ENCODE measurements at places on chromosomes 1 and 21. TPM values are rescaled to one million over a fixed set of nuclear protein-coding genes. Genes with fewer than 3 reads are reported as not detected.

The LIN28A gene
- total RNA-seq = 26.2 TPM

The MNDA gene
- total RNA-seq = not detected

DNA sequence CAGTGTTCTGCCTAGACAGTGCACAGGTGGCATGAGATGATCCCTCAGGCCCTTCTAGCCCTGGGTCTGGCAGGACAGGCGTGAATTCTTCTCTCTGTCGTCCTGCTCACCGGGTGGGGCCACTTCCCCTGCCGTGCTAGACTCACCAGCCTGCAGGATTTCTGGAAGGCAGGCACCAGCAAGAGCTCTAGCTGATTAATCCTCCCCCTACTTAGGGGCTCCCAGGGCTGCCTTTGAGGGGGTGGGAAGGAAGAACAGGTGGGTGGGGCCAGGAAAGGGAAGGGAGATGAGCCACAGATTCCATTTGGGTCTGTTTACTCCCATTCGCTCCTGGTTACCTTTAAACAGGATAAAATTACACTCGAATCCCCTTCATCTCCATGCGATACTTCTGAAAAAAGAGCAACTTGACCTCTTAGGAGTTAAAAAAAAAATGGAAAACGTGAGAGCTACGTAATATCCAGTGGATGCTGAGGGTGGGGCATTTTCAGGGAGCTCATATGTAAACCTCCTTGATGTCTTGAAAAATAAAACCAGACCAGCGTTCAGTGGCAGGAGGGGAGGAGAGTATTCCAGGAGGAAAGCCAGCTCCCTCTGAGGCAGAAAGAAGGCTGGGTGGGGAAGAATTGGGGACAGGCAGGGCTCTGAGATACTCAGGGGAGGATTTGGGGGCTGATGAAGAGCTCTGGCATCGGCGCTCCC lies 665.5 kb downstream of the PTPRU start:
- no peak for DNase-seq

The UBL4B gene
- total RNA-seq = not detected

DNA sequence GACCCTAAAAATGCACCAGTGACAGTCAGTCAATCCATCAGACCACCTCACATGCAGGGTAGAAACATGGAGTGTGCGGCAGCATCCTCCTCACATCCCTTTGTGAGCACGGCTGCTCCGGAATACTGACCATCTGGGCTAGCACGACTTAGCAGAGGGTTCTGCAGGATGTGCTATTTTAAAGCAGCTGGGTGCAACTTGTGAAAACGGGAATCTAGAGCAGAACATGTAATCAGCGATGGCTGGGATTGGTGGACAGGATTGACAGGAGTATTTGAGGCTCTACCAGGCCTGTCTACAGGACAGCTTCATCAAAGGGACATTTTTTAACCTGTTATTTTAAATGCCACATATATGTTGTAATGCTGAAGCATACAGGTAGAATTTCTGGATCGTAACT lies 16.8 kb upstream of the PLEKHM2 start:
- no peak for DNase-seq

GRCh38 chr1:7707527-7707926 lies 63.6 kb upstream of the VAMP3 start:
- DNase-seq = no peak

DNA sequence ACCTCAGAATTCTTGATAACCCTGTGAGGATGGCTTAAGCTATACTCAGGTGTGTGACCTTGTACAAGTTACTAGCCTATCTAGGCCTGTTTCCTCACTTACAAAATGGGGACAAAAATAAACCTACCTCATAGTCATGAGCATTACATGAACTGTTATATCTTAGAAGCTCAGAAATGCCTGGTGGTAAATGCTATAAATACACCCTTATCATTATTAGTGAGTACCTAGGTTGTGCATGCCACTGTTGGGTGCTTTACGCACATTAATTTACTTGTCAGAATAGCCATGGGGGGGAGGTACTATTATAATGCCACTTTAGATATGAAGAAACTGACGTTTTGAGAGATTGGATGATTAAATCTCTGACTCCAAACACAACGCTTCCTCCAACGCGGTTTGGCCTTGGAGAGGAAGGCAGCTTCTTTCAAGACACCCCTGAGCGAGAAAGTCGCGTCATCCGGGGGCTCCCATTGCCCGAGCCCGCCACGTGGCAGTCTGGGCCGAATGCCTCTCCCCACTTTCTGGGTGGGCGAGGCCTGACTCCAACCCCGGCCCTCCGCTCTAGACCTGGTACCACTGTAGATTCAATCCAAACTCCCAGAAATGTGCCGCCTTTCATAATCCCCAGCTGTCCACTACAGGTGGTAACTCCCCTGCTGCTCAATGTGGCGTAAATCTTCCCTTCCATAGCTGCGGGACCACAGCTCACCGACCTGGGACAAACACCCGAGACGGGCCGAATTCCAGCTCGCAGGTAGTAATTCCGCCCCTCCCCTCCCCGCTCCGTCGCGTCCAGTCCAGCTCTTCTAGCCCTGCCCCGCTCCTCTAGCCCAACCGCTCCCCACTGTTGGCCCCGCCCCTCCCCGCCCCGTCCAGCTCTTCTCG lies 771 bp upstream of the RAD54L start:
- peak; percentile 76 for DNase-seq

The OR6K2 gene
- total RNA-seq = not detected

The RHOC gene
- total RNA-seq = 131 TPM

GRCh38 chr1:169812131-169812530 lies 17.4 kb upstream of the METTL18 start:
- DNase-seq = no peak

DNA sequence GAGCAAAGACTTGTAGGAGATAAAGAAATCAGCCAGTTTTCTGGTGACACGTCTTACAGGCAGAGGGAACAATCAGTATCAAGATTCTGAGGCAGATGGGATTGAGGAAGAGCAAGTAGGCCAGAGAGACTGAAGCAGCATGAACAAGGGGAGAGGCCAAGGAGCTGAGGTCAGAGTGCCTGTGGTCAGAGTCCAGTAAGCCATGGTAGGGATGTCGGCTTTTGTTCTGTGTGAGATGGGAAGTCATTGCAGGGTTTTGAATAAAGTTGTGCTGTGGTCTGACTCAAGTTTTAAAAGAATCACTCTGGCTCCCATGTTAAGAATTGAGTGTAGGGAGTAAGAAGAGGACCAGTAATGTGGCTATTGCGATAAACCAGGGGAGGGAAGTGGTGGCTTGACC lies 85.9 kb upstream of the IVNS1ABP start:
- no peak for DNase-seq

The PBXIP1 gene
- 65.8 TPM for total RNA-seq

The EXTL1 gene
- 0.31 TPM for total RNA-seq

DNA sequence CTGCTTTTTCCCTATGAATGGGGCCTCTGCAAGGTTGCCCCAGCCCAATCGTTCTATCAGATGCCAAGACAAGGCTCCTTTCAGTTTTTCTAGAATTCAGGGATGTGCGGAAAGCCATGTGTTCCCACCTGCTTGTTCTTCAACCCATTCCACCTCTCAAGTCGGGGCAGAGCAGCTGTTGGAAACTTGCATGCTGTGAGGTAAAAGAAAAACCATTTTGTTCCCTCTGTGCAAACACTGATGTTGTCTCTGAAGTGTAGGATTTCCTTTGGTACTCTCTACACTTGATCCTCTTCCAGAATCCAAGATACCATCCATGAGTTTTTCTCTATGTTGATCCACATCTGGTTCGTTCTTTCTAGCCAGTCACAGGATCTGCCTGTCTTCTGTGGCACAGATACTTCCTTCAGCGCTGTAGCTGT lies 7.3 kb downstream of the IER5 start:
- DNase-seq = no peak

DNA sequence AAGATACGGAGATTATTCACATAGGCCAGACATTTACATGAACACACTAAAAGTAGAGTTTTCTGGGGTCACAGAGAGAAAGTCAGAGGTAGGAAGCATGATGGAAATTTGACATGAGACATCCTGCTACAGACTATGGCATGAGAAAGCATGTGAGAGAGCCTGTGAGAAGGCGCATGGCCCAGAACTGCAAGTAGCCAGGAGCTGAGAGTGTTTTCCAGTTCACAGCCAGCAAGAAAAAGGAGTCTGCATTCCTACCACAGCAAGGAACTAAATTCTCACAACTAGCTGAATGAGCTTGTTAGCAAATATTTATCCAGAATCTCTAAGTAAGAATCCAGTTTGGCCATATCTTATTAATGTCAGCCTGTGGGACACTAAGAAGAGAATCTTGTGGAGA lies 673.3 kb downstream of the BRINP3 start:
- DNase-seq = no peak

DNA sequence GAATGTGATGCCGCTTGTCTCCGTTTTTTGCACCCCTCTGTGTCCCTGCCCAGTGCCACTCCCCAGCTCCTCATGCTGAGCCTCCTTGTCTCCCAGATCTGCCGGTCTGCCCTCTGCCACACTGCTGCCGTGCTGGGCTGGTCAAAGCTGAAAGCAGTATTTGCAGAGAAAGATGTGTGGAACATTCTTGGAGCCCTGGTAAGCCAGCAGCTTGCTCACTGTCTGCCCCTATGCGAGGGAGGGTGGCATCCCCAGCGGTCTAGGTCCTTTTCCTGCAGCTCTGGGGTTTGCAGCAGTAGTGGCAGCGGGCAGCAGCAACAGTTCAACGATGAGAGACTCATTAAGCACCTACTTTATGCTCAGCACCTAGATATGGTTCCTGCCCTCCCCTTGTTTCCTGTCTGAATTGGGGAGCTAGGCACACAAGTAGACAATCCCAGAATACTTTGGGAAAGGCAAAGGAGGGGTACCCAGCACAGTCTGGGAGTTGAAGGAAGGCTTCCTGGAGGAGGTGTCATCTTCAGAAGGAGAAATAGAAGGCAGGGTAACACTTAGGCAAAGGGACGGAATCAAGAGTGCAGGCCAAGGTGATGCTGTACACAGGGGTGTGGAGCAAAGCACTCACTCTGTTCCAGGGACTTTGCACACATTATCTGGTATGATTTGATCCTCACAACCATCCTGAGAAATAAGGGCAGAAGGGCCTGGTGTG lies 63.1 kb downstream of the KIF21B start:
- DNase-seq = no peak

GRCh38 chr1:47568763-47569162 lies 130.9 kb downstream of the FOXD2 start:
- no peak for DNase-seq

GRCh38 chr1:71650119-71650518 lies 569.3 kb upstream of the ZRANB2 start:
- DNase-seq = no peak

- no peak for DNase-seq
Measured at GRCh38 chr1:5886541-5887348, 105.5 kb downstream of the NPHP4 start.

DNA sequence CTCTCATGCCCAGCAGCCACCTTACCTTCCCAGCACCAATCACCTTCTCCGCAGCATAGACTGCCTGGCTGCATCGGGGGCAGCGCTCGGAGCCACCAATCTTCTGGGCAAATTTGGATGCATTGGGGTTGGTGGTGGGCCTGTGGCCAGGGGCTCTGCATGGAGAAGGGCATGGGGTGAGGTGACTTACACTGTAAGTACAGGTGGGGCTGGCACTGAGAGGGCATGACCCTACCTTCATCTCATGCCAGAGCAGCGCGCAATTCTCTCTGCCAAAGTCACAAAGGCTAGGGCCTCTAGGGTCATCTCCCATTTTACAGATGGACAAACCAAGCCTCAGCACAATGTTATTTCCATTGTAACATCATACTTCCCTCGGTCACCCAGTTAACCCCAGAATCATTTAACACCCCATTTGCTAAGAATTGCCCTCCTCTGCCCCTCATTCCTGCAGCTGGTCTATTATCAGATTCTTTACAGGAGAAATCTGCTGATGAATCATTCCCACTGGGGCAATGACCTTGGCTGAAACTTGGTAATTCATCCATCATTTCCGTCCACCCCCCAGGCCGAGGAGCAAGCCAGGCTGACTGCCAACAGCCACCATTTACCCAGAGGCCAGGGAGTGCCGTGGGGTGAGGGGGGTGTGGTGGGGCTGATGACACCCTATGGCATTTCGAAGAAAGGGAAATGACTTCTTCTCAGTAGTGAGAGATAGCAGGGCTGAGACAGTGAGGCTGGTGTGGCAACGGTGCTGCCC lies 17.9 kb downstream of the CSRP1 start:
- DNase-seq = no peak

- no peak for DNase-seq
Measured at GRCh38 chr1:185560760-185561159, 173.4 kb upstream of the HMCN1 start.

- DNase-seq = no peak
Measured at GRCh38 chr21:46061063-46061462, 36.8 kb upstream of the COL6A2 start.

- DNase-seq = no peak
Measured at GRCh38 chr1:117815926-117816325, 113.5 kb downstream of the GDAP2 start.

- DNase-seq = no peak
Measured at GRCh38 chr1:155321639-155322503, 1.2 kb downstream of the RUSC1 start.

The RAVER2 gene
- total RNA-seq = 28.0 TPM

- DNase-seq = no peak
Measured at GRCh38 chr1:189868021-189868420, 609.6 kb downstream of the BRINP3 start.

DNA sequence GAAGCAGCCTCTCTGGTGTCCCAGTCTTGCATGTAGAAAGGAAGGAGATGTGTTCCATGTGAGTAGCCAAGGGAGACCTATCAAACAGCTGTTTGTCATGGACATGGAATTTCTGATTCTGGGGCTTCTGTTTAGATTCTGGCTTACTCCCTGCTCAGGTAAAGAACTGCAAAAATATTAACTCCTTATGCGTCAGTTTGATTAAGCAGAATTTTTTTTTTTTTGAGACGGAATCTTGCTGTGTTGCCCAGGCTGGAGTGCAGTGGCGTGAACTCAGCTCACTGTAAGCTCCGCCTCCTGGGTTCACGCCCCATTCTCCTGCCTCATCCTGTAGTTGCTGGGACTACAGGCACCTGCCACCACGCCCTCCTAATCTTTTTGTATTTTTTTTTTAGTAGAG lies 6.8 kb downstream of the ARV1 start:
- no peak for DNase-seq

- DNase-seq = no peak
Measured at GRCh38 chr1:20992322-20993056, 184.2 kb downstream of the EIF4G3 start.

GRCh38 chr1:109775398-109775797 lies 11.7 kb upstream of the EPS8L3 start:
- no peak for DNase-seq

GRCh38 chr21:31424058-31424457 lies 80.0 kb upstream of the TIAM1 start:
- no peak for DNase-seq

DNA sequence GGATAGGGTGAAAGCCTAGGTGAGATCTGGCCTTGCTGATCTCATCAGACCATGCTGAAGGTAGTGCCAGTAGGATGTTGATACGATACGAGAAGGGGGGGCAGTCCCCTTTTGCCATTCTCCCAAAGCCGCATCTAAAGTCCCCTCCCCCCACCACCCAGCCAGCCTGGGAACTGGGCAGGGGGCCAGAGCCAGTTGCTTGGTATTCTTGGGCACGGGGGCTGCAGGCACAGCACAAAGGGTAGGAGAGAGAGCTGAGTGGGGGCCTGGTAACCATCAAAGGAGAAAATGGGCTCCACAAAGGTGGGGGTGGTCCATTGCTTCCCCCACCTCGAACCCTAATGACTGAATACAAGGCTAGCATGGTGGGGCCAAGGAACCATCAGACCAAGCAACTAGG lies 5.4 kb downstream of the PEA15 start:
- no peak for DNase-seq

- DNase-seq = no peak
Measured at GRCh38 chr1:63787875-63788274, 14.1 kb downstream of the ROR1 start.

- DNase-seq = no peak
Measured at GRCh38 chr1:74205266-74205665, 7.2 kb downstream of the FPGT start.

The TSPAN2 gene
- 29.6 TPM for total RNA-seq
